Pericardium fibroblast (primary cell): ENCODE measurements at places on chromosomes 7 and 10. TPM values are rescaled to one million over a fixed set of nuclear protein-coding genes. Genes with fewer than 3 reads are reported as not detected.

SPDYE2 gene
- total RNA-seq = not detected in 2 replicates

PTPRN2 gene
- 1.5 and 3.5 TPM in 2 replicates for total RNA-seq

DGKI gene
- 1.4 TPM in 2 replicates for total RNA-seq

WNT8B gene
- total RNA-seq = not detected in 2 replicates

NKX2-3 gene
- 2.1 TPM in 1 of 2 replicates, not detected in the other for total RNA-seq

HIPK2 gene
- 17.0 and 28.3 TPM in 2 replicates for total RNA-seq

DNAJC12 gene
- 9.9 and 12.8 TPM in 2 replicates for total RNA-seq

TDRD1 gene
- total RNA-seq = 0.23 TPM in 1 of 2 replicates, not detected in the other

SFRP4 gene
- 0.93 and 2.6 TPM in 2 replicates for total RNA-seq

PLAU gene
- 52.7 and 77.5 TPM in 2 replicates for total RNA-seq

ACSM6 gene
- not detected in 2 replicates for total RNA-seq

ANK3 gene
- total RNA-seq = 13.8 and 40.6 TPM in 2 replicates

BRAF gene
- total RNA-seq = 7.1 and 14.8 TPM in 2 replicates

SFXN4 gene
- 9.1 and 19.6 TPM in 2 replicates for total RNA-seq

ADAP1 gene
- 5.8 and 9.0 TPM in 2 replicates for total RNA-seq

ST7 gene
- total RNA-seq = 17.3 and 31.7 TPM in 2 replicates

CDK1 gene
- 5.2 and 5.7 TPM in 2 replicates for total RNA-seq

KIAA1217 gene
- total RNA-seq = 14.7 and 16.4 TPM in 2 replicates
